ENCODE measurements at places on chromosomes 7 and 10.

GRCh38 chr10:24277771-24278170 is 68.8 kb downstream of the KIAA1217 start:
- no peak for DNase-seq

DNA sequence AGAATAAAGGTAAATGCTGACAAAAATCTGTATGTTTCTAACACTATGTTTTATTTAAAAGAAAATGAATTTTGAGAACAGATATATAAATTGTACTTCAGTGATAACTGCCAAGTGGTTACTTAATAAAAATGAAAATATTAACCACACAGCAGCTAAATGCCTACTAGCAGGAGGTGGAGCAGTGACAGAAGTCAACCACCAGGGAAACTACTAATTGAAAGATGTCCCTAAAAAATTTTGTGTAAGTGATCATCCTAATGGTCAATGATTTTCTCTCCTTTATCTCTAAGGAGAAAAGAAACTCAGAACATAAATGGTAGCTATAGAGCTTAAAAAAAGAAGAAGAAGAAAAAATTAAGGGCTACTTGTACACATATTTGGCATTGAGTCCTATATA is 22.9 kb downstream of the WNT16 start:
- DNase-seq = no peak

DNA sequence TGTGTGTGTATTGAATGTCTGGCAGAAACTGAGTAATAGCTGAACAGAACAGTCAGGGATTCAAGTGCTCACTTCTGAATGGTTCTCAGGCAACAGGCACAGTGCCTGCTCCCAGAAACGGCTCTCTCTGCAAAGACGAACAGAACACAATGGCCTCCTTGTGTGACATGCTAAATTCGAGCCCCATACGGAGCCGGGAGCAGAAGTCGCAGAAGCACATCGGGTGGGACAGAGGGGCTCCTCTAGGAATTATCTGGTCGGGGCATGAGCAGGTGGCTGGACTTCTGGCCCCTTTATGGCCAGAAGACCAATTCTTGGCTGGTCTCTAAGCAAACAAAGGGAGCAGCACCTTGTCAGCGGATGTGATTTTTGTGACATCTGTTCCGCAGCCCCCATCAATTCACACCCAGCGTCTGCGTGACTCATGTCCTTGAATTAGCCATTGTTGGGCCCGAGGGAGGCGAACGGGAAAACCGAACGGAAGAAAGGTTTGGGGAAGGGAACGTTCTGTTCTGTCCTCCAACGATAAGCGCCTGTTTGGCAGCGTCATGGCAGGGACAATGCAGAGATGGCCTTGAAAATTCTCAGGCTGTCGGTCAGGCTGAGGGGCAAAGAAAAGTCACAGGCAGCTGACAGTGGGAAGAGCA is 47.3 kb upstream of the NPTX2 start:
- no peak for DNase-seq

- no peak for DNase-seq
Observed at GRCh38 chr7:3399858-3400257, 98.8 kb downstream of the SDK1 start.

DNA sequence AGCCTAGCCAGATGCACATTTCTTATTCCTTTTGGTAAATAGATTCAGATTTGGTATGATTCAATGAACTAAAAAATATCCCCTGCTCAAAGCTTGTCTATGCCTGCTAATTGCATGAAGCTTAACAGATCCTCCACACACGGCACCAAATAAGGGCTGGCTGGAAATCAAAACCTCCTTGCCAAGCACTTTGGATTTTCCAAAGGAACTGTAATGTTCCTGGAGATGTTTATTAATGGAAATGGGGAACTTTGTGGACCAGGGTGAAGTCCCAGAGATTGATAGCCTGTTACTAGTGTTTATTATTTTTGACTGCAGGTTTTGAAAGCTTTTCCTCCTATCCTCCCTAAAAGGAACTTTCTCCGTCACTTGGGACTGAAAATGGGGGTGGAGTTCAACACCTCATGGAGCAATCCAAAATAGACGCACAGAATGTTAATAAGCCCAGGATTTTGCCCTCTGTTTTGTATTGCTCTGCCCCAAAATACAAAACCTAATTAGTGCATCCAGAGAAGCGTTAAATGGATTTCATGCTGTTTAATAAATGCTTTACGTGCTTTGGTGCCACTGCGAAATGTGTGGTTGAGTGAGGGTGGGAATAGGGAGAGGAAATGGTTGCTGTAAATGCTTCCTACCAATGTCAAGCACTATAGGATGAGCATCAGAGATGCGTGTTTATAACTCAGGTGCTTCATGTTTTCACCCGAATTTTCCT is 1027.7 kb downstream of the LRMDA start:
- no peak for DNase-seq

DNA sequence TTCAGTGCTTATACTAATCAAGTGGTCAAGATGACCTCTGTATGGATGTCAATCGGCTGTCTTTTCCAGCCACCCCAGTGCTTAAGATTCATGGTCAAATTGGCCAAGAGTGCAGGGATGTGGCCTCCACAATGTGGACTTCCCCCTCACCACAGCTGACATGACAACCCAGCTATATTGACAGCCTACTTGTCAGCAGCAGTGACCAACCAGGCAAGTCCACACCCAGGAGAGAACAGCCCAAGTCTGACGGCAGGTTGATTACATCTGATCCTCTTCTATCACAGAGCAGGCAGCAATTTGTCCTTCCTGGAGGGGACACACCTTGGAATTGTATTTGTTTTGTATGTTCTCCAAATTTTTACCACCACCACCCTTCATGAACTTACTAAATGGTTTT is 8.2 kb upstream of the ERVW-1 start:
- DNase-seq = no peak

DNA sequence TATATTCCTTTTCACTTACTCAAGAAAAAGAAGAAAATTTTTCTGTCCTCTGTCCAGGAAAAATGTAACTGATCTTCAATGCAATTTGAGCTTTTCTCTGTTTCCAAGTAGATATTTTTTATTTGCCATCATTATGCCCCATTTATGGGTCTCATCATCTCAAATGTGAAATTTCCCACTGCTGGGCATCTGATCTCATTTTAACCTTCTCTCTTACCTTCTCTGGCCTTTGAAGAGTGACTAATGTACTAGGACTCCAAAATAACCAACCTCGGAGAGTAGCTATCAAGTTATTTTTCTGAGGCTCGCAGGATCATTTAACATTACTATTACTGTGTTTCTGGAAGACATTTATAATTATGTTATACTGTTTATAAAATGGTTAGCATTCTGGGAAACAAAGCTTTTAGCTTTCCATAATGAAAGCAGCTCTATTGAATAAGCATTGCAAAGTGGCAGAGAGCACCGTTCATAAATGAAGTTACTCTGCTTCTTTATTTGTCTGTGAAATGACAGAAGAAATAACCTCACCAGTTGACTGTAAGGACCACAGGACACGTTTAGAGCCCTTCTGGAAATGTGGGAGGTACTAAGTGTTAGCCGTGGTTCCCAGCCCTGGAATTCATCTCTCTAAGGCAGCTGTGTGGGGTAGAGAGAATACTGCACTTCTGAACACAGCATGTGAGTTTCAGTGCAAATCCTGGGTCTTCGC is 33.3 kb upstream of the NMT2 start:
- DNase-seq = no peak

GRCh38 chr10:102118867-102119266 is 1.3 kb downstream of the LDB1 start:
- peak; percentile 55 for DNase-seq

DNA sequence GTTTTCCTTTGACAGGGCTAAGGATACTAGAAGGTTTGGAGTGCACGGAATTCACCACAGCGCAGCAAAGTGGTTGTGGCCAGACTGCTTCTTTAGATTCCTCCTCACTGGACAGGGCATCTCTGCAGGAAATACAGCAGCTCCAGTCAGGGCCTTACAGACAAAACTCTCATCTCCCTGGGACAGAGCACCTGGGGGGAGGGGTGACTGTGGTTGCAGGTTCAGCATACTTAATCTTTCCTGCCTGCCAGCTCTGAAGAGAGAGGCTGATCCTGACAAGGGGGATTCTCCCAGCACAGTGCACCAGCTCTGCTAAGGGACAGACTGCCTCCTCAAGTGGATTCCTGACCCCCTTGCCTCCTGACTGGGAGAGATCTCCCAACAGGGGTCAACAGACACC is 1257.9 kb downstream of the NXPH1 start:
- no peak for DNase-seq

DNA sequence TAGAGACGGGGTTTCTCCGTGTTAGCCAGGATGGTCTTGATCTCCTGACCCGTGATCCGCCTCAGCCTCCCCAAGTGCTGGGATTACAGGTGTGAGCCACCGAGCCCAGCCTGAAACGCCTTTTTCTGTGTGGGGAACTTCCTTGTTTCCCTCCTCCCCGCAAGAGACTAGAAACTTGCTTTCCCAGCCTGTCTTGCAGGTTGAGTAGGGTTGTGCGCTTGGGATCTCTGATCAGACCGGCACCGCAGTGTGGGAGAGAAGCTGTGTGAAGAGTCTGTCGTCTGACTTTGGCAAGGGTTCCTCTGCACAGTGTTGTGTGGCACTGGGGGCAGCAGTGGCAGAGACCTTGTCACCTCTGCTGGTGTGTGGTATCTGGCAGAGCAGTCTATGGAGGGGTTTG is 28.9 kb downstream of the RBM17 start:
- DNase-seq = no peak

- DNase-seq = no peak
Observed at GRCh38 chr7:103996639-103997038, 7.2 kb upstream of the RELN start.

Data from activated T-cell treated with anti-CD3 and anti-CD28 coated beads, Interleukin-2, amount 50 U/mL, for 24 hours (primary cell).